ENCODE measurements at places on chromosomes 12 and 14.
A peak's percentile ranks its signal among the peaks of the same experiment; 100 is the strongest.

DNA sequence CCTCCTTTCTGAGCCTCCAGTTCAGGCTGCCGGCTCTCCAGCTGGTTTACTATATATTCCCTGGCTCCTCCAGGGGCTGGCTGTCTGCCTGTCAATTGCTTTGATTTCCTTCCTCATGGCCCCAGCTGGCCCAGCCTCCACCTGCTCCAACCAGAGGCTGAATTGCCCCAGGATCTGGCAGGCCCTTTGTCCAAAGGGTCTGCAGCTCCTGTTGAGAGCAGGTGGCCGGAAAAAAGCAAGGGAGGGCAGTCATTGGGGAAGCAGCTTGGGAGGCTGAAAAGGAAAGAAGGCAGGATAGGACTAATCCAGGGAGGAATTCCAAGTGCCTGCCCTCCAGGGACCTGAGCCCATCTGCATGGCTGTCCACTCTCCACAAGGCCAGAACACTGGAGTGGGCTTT lies 25.3 kb downstream of the PAH start:
- no peak for DNase-seq

GRCh38 chr14:90671382-90672234 lies 144.6 kb downstream of the TTC7B start:
- no peak for DNase-seq

- no peak for DNase-seq
Measured at GRCh38 chr14:55913324-55914025, 204.7 kb upstream of the PELI2 start.

DNA sequence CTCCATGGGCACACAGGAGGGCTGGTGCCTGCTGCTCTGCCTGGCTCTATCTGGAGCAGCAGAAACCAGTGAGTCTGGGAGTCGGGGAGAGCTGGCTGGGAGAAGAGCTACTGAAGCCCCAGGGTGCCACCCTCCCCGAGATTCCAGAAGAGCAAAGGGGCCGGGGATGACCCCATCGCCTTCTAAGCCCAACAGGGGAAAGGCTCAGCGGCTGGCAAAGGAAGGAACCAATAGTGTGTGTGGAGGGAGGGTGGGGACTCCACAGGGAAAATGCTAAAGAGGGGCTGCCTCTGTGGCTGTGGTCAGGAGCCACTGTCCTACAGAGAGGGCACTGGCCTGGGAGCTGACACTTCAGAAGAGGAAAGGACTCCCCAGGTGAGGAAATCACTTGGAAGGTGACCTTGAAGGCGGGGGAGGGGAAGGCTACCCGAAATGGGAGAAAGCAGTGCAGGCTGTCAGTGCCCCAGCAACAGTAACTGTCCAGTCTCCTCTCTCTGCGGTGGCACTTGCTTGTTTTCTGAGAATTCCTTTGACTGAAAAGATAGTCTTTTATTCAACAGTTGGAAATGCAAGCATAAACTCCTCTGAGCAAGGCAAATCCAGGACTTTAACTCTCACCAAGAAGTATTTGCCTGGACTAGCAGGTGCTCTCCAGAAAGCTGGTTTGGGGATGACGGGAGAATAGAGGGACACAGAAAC lies 552 bp downstream of the TAPBPL start:
- no peak for DNase-seq

DNA sequence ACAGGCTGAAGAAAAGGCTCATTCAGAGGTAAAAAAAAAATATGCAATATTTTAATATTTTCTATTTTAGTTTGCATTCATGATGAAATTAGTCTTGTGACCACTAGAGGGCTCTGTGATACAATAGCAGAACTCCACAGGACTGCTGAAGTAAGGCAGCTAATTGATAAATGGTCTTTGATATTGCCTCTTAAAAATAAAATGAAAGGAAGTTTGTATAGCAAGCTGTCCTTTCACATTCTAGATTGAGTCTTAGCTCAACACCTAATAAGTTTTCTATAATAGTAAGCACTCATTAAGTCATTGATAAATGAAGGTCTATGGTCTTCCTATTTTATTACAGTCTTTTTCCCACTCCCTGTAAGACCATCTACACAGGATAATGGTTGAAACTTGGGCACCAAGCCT lies 315.7 kb downstream of the NAV3 start:
- no peak for DNase-seq

DNA sequence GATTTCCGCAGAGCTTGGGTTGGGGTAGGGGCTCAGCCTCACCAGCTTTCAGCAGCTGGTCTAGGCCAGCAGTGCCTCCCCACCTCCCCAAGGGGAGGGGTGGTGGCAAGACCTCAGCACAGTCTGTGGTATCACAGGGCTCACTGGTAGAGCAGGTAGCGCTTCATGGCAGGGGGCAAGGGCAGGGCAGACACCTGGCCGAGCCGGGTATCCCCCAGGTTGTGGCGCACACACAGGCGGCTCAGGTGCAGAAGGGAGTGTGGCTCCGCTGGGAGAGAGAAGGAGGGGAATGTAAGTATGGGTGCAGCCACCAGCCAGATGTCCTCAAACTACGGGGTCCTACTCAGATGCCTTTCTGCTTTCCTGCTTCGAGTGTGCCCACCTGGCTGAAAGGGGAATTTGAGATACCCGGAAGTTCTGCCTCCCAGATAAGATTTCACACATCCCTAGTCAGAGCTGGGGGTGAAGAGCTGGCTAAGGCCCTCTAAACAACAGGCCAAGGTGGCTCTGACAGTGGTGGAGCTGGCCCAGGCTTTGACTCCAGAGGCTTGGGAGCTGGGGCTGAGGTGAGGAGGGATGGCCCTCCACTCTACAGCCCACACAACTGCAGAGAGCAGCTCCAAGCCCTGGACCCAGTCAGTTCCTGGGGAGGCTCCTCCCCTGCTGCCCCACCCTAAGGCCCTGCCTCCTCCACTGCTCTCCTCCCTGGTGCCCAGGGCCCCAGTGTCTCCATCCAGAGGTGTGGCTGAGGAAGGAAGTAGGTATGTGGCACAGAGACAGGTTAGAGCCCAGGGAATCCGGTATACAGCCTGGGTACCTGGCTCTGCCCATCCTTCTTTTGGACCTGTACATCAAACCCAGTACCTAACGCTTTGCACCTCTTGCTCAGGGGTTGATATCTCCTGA lies 1.8 kb downstream of the SPSB2 start:
- DNase-seq: no peak

DNA sequence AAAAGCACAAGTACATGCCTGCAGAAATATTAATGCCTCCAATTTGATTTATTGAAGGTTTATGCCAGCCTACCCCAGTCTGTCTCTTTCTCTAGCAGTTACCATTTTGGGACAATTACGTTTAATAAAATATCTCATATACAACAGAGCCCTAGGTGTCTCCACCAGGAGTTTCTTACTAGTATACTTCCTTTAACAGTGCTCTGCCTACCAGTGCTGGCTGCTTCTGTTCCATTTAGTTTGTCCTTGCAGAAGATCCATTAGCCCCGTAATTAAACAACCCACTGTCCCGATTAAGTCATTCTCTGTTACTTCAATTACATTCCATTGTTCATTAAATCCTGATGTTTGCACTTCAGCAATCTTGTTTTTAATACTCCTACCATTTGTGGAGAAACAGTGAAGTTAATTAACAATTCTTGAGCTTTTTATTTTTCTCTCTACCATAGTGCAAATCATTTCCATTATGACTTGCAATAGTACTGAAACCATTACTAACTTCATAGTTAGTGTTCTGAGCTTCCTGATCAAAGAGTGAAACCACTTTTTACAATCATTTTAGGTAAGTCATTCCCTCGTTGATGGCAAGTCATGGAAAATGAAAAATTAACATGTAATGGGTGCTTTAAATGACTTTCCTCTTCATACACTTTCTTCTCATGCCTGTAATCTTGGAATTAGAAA lies 121.1 kb downstream of the PLXNC1 start:
- DNase-seq: no peak

GRCh38 chr12:112314981-112315380 lies 67.2 kb downstream of the HECTD4 start:
- DNase-seq: no peak

- DNase-seq: no peak
Measured at GRCh38 chr14:91387169-91387835, 30.3 kb downstream of the CCDC88C start.

GRCh38 chr14:87079416-87079815 lies 913.6 kb downstream of the GALC start:
- DNase-seq: no peak

GRCh38 chr14:100780246-100780645 lies 45.7 kb upstream of the MEG3 start:
- DNase-seq: no peak

GRCh38 chr14:22432348-22432976 lies 156.6 kb downstream of the DAD1 start:
- no peak for DNase-seq

GRCh38 chr12:124543590-124544310 lies 23.7 kb downstream of the NCOR2 start:
- no peak for DNase-seq

DNA sequence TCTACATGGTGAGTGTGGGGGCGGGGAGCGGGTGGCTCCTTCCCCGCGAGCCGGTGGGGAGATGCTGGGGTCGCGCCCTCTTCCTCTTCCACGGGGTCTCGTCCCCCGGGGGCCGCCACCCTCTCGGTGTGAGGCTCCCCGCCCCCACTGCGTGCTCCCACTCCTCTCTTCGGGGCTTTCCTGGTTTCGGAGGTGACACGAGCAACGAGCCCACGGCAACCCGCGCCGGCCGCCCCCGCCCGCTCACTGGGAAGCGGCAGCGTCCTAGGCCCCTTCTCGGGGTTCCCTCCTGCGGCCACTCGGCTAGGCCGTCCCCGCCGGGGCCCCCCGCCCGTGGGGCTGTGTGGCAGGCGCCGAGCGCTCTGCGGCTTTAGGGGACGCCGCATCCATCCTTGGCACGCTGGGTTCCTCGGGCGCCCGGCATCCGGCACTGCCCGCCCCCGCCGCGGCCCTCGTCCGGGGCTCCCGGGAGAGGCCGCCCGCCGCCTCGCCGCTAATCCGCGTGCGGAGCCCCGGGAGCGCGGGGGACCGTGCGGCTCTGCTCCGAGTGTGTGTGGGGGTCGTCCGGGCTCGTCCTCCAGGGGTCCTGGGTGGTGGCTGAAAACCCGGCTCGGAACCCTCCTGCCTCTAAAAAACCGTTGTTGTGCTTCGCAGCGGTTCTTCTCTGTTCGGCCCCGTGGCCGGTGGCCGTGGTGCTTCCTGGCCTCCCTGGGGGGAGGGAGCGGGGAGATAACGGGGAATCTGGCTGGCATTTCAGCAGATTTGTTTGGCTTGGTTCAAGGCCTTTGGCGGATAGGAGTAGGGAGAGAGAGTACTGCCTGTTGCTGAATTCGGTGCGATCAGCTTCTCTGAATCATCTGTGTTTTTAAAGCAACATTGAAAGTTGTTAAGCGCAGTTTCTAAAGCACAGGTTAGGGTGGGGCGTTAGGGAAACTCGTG lies 1.0 kb downstream of the PCNX1 start:
- DNase-seq: peak; percentile 55

GRCh38 chr14:76908834-76909233 lies 82.6 kb downstream of the LRRC74A start:
- no peak for DNase-seq

GRCh38 chr14:31118892-31119291 lies 88.7 kb downstream of the HECTD1 start:
- no peak for DNase-seq

- no peak for DNase-seq
Measured at GRCh38 chr12:120853188-120853587, 51.0 kb downstream of the SPPL3 start.

GRCh38 chr12:53078425-53079225 lies 565 bp downstream of the SPRYD3 start:
- no peak for DNase-seq

DNA sequence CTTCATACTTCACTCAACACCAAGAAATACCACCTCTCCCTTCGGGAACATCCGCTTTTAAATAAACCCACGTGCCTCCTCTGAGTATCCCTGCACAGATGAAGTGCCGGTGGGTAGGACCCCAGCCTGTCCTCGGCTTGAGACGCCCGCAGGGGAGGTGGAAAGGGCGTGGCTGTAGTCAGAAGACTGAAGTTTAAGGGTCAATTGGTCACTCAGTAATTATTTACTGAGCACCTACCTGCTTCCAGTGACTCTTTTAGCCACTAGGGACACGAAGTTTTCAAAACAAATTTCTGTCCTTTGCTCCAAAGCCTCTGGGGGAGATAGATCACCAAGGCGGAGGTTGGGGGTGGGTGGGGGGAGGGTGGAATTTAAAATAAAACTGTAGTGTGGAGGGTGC lies 309.4 kb downstream of the VRK1 start:
- DNase-seq: no peak

DNA sequence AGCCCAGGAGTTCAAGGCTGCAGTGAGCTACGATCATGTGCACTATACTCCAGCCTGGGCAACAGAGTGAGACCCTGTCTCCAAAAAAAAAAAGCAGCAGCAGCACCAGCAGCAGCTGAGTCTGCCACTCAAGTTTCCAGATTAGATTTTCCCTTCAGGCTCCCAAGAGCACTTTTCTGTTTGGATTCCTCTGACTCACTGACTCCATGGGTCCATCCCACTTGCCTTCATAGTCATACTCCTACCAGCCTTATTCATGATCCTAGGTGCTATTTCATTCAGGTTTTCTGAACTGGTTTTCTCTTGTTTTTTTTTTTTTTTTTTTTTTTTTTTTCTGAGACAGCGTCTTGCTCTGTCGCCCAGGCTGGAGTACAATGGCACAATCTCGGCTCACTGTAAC lies 6.8 kb upstream of the TWF1 start:
- no peak for DNase-seq

GRCh38 chr12:131384544-131384855 lies 326.4 kb upstream of the SFSWAP start:
- no peak for DNase-seq

DNA sequence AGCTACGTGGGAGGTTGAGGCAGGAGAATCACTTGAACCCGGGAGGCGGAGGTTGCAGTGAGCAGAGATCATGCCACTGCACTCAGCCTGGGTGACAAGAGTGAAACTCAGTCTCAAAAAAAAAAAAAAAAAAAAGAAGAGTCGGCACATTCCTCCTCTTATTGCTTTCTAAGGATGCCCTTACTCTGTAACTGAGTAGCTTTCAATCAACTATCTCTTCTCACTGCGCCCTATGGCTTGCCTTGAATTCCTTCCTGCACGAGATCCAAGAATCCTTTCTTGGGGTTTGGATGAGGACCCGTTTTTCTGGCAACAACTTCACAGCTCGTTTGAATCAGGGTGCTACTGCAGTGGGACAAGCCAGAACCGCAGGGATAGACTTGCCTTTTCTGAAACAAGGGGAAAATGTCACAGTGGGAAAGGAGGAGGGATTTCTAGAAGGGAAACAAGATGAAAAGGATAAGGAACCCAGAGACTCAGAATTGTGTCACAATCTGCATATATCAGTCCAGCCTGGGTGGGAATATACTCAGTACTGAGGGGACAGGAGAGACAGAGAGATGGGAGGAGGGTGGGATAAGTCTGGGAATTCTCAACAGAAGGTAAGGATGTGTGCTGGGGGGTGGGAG lies 16.1 kb upstream of the RND1 start:
- no peak for DNase-seq

- DNase-seq: no peak
Measured at GRCh38 chr12:75944905-75945432, 86.6 kb downstream of the PHLDA1 start.

DNA sequence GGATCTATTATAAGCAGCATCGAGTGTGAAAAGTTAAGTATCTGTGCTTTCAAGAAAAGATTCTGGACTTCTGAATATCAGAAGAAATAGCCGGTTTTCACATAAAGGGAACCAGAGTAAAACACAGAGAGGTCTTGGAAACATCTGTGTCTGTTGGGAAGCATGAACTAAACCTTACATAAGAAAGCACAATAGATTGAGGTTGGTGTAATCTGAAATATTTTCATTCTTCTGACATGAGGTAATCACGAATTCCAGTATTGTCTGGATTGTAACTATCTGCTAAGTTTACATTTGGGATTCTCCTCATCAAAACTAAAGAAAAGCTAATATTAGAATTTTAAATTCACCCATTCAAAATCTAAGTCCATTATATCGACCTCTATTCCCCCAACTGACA lies 161.3 kb downstream of the CPNE8 start:
- DNase-seq: no peak

- DNase-seq: peak; percentile 57
Measured at GRCh38 chr14:95519699-95520098, 3.2 kb upstream of the SYNE3 start.
